Activated naive CD4-positive, alpha-beta T cell treated with Interleukin-2 at 50 U/mL for 16 hours (primary cell): ENCODE measurements at places on chromosomes 5 and 9.

DNA sequence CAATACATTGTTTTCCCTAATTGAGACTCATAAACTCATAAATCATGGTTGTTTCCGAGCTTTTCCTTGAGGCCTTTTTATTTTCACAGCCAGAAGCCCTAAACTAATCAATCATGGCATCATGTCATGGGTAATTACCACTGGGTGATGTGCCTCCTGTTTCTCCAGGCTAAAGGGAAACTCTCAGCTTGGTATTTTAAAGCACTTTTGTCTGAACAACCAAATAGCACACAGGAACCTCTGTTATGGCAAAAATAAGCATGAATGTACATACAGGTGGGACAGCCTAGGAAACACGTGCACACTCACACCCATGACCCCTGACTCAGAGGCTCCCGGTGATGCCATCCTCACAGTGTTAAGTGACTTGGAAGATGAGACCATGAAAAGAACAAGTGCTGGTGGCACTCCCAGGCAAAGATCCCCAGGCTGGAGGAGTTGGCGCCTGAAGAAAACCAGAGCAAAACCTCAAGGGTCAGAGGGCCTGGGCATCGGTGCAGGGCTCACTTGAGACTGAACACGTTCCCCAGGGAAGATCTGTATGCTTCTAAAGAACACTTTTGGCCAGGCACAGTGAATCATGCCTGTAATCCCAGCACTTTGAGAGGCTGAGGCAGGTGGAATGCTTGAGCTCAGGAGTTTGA lies 154.3 kb downstream of the ROR2 start:
- DNase-seq: no peak

DNA sequence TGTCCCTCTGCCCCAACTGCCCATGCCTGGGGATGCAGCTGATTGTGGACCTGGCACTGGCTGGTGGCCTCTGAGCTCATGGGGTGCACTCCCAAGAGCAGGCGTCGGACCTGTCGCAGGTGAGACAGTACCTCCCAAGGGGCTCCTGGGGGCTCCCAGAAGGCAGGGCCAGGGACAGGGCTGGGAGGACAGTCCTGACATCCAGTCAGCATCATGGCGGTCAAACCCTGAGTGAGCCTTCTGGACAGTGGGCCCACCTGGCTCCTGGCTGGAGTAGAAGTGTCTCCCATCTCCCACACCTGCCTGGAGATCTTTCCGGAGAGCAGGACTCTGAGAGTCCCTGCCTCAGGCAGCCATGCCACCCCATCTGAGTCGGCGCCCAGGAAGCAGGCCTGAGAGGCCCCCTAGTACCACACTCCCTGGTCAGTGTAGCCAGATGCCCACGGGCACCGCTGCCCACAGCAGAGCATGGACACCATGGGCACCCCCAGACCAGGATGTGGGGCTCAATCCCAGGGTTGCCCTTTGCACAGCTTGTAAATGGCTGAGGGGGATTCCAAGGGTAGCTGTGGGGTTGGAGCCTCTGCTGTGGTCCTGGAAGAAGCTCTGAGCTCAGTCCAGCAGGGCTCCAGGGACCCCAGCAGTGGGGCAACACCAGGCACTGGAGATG lies 6.6 kb downstream of the LCN9 start:
- no peak for DNase-seq

- no peak for DNase-seq
Observed at GRCh38 chr5:72123764-72124376, 16.6 kb downstream of the MAP1B start.

DNA sequence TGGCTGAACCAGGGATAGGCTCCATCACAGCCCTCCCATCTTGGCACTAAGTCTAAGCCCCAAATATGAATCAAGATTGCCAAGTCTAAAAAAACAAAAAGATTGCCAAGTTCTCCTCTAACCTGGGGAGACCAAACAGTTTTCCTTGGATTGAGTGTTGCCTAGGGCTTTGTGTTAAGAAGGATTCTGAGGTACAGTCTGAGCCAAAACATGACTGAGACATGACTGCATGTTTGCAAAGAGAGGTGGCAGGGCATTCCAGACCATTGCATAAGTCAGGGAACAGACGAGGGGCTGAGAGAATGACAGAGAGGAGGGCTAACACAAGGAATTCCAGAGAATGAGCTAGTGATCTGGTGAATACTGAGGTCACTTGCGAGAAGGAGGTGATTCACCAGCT lies 11.4 kb downstream of the LAMC3 start:
- no peak for DNase-seq

GRCh38 chr5:1297243-1297642 lies 2.4 kb upstream of the TERT start:
- no peak for DNase-seq

DNA sequence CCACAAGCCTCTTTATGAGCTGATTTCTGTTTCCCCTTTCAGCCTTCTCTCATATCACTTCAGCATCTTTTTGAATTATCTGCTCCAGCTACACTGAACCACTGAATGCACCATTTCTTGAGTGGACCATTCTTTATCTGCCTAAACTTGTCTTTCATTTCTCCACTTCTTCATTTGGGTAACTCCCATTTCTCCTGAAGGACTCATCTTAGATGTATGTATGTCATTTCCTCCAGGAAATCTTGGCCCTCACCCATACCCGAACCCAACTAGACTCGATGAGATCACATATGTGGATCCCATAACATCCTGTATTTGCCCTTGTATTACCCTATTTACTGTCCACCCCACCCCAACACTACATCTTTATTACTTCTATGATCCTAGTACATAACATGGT lies 249.8 kb downstream of the KIF4B start:
- DNase-seq: no peak

DNA sequence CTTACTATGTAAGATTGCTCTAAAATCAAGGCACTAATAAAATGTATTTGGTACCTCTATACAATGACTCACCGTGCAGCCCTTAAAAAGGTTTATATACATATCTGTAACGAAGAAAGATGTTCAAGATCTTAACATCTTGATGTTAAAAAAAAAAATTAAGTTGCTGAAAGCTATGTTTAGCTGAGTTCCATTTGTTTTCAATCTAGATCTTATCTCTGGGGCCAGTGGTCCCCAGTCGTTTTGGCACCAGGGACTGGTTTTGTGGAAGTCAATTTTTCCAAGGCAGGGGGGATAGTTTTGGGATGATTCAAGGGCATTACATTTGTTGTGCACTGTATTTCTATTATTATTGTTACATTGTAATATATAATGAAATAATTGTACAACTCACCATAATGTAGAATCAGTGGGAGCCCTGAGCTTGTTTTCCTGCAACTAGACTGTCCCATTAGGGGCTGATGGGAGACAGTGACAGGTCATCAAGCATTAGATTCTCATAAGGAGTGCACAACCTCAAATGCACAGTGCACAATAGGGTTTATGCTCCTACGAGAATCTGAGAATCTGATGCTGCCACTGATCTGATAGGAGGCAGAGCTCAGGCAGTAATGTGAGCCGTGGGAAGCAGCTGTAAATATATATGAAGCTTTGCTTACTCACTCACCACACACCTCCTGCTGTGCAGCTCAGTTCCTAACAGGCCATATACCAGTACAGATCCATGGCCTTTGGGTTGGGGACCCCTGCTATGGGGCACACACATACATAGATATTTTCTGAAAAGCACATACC lies 27.6 kb upstream of the TSLP start:
- no peak for DNase-seq

DNA sequence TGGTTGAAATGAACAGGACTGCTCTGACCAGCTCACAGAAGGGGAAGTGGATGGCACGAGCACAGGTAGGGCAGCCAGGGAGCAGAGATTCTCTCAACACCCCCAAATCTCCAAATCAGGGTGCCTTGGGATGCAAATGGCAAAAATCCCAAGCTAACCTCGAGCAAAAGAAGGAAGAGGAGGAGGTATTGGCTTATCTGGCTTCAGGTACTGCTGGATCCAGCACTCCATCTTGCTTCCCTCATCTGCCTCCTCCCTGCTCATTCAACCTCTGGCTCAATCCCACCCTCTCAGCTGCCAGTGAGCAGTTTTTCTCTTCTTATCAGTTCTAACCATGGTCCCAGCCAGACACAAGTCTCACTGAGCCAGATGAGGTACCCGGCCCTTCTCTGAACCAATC lies 41.6 kb upstream of the GGTA1 start:
- DNase-seq: no peak

GRCh38 chr9:72856972-72857623 lies 95.8 kb downstream of the ALDH1A1 start:
- DNase-seq: no peak

DNA sequence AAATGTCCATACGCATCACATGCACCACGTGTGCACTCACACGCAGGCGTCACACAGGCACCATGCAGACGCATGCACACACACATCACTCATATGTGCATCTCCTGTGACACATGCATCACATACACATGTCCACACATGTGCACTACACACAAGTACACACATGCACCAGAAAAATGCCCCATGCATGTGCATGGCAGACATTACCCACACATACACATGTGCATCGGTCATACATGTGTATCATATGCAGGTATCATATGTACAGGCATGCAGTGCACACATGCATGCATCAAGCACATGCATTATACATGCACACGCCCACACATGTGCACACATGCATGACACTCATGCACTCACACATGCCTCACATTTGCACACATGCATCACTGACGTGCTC lies 26.1 kb downstream of the ADAMTS2 start:
- DNase-seq: no peak

GRCh38 chr5:5050801-5051200 lies 89.3 kb upstream of the ADAMTS16 start:
- DNase-seq: no peak

DNA sequence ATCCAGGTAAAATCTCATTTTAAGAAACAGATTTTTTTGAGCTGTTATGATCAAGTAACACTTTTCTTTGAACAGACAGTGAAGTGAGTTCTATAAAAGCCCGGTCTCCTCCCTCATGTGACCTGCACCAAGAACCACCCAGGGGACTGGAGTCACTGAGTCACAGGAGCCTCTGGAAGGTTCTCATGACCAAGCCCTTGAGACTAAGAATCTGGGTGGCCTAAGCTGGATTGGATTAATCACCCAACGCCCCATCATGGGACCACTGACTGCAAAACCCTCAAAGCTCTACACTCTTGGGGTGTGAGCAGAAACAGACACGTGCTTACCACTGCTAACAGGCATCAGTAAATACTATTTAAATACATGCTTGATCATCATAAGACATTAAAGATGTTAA lies 48.4 kb downstream of the SECISBP2 start:
- DNase-seq: no peak

DNA sequence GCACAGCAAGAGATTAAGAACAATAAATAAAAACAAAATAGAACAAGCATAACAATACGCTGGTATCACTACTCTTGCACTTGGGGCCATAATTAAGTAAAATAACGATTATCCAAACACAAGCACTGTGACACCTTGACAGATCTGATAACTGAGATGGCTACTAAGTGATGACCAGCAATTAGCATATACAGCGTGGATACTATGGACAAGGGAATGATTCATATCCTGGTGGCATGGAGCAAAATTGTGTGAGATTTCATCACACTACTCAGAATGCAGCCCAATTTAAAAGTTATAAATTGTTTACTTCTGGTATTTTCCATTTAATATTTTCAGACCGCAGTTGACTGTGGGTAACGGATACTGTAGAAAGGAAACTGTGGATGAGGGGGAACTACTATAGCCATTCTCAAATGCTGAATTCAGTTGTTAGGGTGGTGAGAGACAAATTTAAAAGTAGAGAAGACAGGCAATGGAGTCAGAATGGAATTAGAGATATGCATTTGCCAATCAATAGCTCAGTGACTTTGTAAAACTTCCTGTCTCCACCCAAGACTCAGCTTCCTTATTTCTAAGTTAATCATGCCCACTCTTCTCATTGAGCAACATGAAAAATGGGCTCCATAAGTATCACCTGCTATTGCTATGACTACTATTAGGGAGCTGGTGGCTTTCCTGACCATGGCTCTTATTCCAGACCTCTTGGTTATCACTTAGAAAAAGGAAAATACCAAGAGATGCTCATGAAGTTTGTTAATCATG lies 300.8 kb downstream of the TRIM32 start:
- DNase-seq: no peak

DNA sequence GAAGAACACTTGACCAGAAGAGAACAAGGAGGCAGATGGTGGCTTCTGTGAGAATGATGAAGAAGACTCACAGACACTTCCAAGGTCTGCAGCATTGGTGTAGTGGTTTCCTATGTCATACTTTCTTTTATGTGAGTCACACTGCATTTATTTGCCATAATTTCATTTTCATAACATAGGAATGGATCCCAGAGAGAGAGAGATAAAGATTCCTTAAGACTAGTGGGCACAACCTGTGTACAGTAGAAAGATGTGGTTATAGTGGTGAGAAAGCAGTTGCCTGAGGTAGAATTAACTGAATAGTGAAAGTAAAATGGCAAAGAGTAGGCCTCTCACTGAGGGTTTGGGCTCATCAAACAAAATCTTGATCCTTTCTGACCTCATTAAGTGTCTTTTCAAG lies 7.6 kb upstream of the CCDC152 start:
- no peak for DNase-seq

- DNase-seq: no peak
Observed at GRCh38 chr5:54792611-54793404, 192.6 kb downstream of the ESM1 start.

DNA sequence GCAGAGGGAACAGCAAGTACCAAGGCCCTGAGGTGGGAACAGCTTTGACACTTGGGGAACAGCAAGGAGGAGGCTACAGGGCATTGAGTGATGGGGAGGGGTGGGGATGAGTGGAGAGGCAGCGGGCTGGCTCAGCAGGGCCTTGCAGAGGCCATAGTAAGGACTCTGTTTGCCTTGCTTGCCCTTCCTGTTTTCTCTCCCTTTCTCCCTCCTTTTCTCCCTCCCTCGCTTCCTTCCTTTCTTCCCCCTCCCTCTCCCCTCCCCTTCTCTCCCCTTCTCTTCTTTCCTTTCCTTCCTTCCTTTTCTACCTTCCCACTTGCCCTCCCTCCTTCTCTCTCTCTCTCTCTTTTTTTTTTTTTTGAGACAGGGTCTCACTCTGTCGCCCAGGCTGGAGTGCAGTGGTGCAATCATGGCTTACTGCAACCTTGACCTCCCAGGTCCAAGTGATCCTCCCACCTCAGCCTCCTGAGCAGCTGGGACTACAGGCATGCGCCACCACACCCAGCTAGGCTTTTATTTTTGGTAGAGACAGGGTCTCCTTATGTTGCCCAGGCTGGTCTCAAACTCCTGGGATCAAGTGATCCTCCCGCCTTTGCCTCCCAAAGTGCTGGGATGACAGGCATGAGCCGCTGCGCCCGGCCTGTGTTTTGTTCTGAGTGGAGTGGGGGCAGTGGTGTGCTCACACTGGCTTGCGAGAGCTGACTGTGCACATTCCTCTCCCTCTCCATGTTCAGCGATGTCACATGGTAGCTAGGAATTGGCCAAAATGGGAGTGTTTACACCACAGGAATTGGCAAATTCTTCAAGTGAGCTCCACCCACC lies 17.1 kb downstream of the IER5L start:
- no peak for DNase-seq
